ENCODE measurements at places on chromosomes 6 and 20.

DNA sequence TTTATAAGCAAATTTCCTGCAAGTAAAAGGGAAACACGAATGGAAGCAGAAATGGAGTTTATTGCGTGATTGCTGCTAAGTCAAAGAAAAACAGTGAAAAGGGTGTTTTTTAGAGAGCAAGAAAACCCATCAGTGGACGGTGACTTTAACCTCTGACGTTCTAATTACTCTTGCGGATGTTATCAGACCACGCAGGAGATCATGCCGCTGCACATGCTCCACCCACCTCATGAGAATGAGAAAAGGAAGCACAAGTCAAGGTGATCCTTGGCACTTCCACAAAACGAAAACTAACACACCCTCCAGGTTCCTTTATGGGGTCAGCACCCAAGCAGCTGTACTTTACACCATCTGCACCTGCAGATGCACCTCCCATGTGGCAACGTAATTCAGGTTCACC, 45.0 kb downstream of the LYRM4 start:
- no peak for DNase-seq
- peaks cover 13% of the 10 kb centered on the region for H3K36me3 ChIP-seq
- H3K27ac ChIP-seq: no peak overlapping the region
- H3K27me3 ChIP-seq: no peaks in the 10 kb centered on the region
- no peak overlapping the region for H3K4me3 ChIP-seq

GRCh38 chr20:61600016-61600415, 348.0 kb downstream of the CDH4 start:
- no peak overlapping the region for H3K4me3 ChIP-seq
- DNase-seq: no peak
- H3K27me3 ChIP-seq: no peaks in the 10 kb centered on the region
- no peaks in the 10 kb centered on the region for H3K4me1 ChIP-seq
- no peak overlapping the region for H3K27ac ChIP-seq
- H3K36me3 ChIP-seq: no peaks in the 10 kb centered on the region

GRCh38 chr6:91895599-91896285, 1308.9 kb upstream of the MAP3K7 start:
- H3K36me3 ChIP-seq: no peaks in the 10 kb centered on the region
- no peaks in the 10 kb centered on the region for H3K4me1 ChIP-seq
- H3K27me3 ChIP-seq: no peaks in the 10 kb centered on the region
- H3K27ac ChIP-seq: no peak overlapping the region

DNA sequence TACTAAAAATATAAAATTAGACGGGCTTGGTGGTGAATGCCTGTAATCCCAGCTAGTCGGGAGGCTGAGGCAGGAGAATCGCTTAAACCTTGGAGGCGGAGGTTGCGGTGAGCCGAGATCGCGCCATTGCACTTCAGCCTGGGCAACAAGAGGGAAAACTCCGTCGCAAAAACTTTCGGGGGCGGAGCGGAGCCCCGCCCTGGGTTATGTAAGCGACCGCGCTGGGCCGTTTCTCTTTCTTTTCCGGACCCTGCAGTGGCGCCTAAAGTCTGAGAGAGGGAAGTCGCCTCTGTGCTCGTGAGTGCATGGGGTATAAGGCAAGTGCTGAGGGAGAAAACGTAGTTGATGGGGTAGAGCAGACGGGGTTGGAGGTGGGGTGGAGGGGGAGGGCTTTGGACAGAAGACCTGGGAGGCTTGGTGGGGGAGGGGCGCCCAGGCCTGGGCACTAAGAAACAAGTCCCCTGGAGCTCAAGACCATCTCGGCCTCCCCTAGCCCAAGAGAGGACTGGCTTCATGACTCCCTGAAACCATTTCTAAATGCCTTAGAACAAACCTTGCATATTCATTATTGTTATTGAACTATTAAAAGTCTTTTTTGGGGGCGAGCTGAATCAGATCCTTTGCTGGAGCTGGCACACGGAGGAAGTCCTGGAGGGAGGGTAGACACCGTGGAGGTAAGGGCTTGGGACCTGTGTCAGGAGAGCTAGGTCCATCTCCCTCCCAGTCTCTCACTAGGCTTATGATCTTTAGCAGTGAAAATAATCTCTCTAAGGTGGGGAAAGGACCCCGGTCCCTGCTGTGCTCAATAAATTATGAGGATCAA, 2.7 kb upstream of the MICA start:
- H3K27ac ChIP-seq: peak overlapping the region; percentile 94
- DNase-seq: peak; percentile 70
- H3K36me3 ChIP-seq: peaks cover 14% of the 10 kb centered on the region
- peak overlapping the region; percentile 84 for H3K4me3 ChIP-seq
- H3K4me1 ChIP-seq: peaks cover 47% of the 10 kb centered on the region

GRCh38 chr6:31227143-31227542, 44.7 kb downstream of the HLA-C start:
- DNase-seq: no peak
- H3K27ac ChIP-seq: no peak overlapping the region

GRCh38 chr6:24078200-24078599, 47.8 kb upstream of the NRSN1 start:
- peaks cover 3% of the 10 kb centered on the region for H3K27me3 ChIP-seq
- H3K4me1 ChIP-seq: no peaks in the 10 kb centered on the region
- no peaks in the 10 kb centered on the region for H3K36me3 ChIP-seq
- H3K4me3 ChIP-seq: no peak overlapping the region

DNA sequence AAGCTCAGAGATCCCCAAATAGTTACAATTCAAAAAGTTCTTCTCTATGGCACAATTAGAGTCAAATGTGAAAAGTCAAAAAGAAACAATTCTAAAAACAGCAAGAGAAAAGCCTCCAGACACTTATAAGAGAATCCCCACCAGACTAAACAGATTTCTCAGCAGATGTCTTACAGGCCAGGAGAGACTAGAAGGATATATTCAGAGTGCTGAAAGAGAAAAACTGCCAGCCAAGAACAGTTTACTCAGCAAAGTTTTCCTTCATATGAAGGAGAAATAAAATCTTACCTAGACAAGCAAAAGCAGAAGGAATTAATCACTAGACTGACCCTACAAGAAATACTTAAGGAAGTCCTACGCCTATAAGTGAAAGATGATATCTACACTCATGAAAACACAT, 176.1 kb upstream of the OPRM1 start:
- no peak for DNase-seq
- no peak overlapping the region for H3K4me3 ChIP-seq
- H3K27me3 ChIP-seq: no peaks in the 10 kb centered on the region
- H3K36me3 ChIP-seq: no peaks in the 10 kb centered on the region

- no peaks in the 10 kb centered on the region for H3K4me1 ChIP-seq
- no peak within 1 kb of the TSS for H3K4me3 ChIP-seq
- H3K27me3 ChIP-seq: peaks cover 59% of the 10 kb centered on the region
These were observed at the start of gene HRH3 for GRCh38 chr20:62219992-62220665. Gene HRH3 (minus strand): TSS chr20:62220278. CDS start chr20:62219970, 308 bp downstream.

- H3K4me3 ChIP-seq: no peak overlapping the region
- no peak overlapping the region for H3K27ac ChIP-seq
- peaks cover 38% of the 10 kb centered on the region for H3K27me3 ChIP-seq
- no peaks in the 10 kb centered on the region for H3K36me3 ChIP-seq
- no peak for DNase-seq
These were observed 320.1 kb upstream of the PRND start for GRCh38 chr20:4401601-4402000.

DNA sequence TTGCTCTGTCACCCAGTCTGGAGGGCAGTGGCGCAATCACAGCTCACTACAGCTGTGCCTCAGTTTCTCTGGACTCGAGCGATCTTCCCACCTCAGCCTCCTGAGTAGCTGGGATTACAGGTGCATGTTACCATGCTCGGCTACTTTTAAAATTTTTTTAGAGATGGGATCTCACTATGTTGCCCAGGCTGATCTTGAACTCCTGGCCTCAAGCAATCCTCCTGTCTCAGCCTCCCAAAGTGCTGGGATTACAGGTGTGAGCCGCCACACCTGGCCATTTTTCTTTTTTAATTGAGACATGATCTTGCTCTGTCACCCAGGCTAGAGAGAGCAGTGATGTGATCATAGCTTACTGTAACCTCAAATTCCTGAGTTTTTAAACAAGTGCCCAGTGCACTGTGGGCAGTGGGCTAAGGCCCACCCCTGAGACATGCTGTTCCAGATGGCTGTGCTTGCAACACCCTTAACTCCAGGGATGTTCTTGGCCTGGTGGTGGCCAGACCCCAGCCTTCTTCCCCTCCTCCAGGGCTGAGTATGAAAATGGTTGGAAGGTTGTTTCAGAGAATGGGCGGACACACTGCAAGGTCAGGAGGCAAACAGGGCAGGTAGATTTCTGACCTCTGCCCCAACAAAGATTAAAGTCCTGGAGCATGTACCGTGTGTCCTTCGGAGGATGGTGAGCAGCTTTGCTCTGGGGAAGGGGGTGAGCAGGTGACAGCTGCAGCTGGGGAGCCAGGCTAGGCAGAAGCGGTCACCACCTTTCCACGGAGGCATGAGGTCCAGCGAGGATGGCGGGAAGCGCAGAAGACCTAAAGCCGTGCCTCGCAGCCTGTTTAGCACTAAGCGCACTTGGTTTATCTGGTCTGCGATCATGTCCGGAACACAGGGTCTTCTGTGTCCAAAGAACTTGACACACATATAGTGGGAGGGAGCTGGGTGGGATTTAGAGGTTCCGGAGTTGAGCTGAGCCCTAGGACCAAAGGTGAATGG, 1.4 kb upstream of the FAM83C start:
- H3K36me3 ChIP-seq: no peaks in the 10 kb centered on the region
- H3K4me3 ChIP-seq: no peak overlapping the region
- DNase-seq: no peak
- H3K27ac ChIP-seq: no peak overlapping the region
- no peaks in the 10 kb centered on the region for H3K4me1 ChIP-seq
- H3K27me3 ChIP-seq: no peaks in the 10 kb centered on the region

DNA sequence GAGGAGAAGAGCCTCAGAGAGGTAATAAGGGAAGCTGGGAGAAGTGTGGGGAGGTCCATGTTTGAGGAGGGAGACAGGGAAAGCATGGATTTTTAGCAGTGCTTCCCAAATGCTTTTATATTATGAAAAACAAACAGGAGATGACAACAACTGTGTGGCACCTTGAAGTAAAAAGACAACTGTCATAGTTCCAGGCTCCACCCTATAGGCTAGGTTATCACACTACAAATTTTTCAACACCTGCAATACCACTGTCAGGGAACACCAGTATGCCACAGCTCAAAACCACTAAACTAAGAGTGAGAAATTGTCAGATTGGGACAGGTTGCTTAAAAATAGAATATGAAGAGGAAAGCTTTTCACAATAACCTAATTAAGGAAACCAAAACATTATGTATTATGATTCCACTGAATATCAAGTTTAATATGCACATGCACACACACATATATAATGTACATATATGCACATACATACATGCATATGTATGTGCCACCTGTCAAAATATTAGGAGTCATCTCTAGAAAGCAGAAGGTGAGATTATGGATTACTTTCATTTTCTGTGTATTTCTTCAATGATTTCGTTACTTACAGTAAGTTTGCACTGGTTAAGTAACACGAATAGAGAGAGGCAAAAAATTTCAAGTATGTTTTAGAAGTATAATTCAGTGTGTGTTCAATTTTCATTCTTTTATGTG, 261.2 kb downstream of the PTPRK start:
- H3K4me1 ChIP-seq: peaks cover 23% of the 10 kb centered on the region
- H3K36me3 ChIP-seq: peaks cover 15% of the 10 kb centered on the region
- H3K27ac ChIP-seq: peak overlapping the region; percentile 81
- H3K4me3 ChIP-seq: peak overlapping the region; percentile 40
- no peak for DNase-seq
- H3K27me3 ChIP-seq: no peaks in the 10 kb centered on the region

DNA sequence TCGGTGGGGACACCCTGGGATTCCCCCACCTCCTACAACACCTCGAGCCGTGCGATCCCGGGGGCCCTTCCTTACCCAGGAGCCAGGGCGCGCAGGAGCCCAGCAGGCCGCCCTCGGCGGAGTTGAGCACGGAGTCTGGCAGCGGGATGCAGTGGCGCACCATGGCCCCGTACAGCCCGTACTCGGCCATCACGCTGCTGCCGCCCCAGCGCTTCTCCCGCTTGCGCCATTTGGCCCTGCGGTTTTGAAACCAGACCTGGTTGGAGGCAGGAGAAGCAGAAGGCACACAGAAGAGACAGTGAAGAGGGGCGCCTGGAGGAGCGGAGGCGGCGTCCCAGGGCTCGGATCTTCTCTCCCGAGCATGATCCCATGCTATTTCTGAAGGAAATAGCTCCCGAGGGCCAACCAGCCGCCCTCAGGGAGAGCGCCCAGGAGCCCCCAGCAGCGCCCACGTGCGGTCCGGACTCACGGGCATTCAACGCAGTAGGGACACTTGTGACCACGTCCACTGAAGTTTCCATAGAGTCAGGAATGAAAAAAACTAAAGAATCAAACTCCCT, 4.3 kb downstream of the VSX1 start:
- H3K27ac ChIP-seq: no peak overlapping the region
- peak overlapping the region; percentile 32 for H3K4me3 ChIP-seq
- peaks cover 80% of the 10 kb centered on the region for H3K27me3 ChIP-seq
- H3K4me1 ChIP-seq: peaks cover 12% of the 10 kb centered on the region
- no peak for DNase-seq

Measured in activated naive CD8-positive, alpha-beta T cell treated with anti-CD3 and anti-CD28 coated beads for 36 hours (primary cell).